ENCODE measurements at places on chromosomes 3 and 15.

GRCh38 chr3:35528728-35529127, 110.6 kb upstream of the ARPP21 start:
- no peak for DNase-seq

- DNase-seq, result no peak
Measured at GRCh38 chr3:120198305-120198878, 86.6 kb downstream of the GPR156 start.

- DNase-seq, result peak; percentile 12
Measured at GRCh38 chr3:38267662-38268061, 2.0 kb downstream of the SLC22A13 start.

DNA sequence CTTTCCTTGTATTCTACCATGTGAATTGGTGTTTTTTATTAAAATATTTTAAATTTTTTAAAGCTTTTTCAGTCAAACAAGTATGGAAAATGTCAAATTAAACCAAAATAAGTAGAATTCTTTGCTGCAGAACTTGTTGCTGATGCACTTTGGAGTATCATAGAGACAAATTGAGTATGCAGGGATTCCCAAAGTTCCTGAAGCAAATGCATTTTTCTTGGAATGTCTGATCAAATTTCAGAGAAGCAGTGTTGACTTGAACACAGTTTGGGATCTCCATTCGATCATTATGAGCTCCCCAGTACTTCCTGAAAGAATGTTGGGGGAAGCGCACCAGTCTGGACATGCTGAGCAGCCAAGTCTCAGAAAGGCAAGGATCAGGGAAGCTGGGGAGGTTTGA, 517.8 kb upstream of the CFAP20DC start:
- no peak for DNase-seq

DNA sequence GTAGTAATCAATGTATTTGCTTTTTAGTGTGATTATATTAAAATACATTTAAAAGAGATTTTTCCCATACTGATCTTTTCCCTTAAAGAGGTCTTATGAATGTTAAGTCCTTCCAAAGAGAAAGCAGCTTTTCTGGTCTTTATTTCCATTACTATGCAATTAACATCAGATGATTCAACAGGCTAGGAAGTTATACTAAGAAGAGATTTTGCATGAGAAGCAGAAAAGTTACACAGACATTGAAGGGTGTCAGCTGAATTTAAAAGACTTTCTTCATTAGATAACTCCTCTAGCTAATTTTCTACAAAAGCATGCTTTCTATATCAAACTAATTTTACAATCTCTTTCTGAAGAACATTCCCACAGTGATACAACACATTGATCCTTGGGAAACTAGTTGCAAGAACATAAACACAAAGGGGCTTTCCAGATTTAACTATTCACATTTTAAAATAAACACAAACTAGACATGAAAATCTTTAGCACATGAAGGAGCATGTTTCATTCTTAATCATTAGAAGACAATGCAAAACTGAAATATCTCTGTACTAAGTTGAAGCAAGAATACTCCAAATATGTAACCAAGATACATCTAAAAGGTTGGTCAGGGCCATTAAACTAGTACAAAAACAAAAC, 965.8 kb downstream of the ROBO1 start:
- no peak for DNase-seq

DNA sequence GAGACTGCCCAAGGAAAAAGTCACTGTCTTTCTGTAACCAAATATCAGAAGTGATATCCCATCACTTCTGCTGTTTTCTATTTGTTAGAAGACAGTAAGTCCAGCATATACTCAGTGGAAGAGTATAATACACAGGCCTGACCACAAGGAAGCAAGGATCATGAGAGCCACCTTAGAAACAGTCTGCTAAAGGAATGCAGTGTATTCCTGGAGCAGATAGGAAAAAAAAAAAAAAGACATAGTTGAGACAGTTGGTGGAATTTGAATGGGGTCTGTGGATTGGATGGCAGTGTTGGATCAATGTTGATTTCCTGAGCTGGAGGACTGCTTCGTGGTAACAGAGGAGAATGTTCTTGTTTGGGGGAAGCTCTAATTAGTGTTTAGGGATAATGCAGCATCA, 26.5 kb upstream of the FBXL2 start:
- no peak for DNase-seq

DNA sequence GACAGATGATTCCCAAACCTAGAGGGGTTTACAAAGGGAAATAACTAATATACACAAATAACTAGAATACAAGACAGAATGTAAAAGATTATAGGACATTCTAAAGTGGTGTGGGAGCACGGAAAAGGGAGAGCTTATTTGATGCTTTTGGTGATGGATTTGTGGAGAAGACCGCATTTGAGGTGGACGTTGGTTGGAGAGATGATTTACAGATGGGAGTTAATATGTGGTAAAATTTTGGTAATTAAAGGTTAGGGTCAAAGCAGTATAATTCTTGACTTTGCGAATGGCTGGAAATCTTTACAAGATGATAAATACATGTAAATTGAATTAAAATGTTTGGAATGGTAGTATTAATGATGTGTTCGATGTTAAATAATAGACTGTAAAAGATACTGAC, 1.2 kb downstream of the KNL1 start:
- DNase-seq, result no peak

DNA sequence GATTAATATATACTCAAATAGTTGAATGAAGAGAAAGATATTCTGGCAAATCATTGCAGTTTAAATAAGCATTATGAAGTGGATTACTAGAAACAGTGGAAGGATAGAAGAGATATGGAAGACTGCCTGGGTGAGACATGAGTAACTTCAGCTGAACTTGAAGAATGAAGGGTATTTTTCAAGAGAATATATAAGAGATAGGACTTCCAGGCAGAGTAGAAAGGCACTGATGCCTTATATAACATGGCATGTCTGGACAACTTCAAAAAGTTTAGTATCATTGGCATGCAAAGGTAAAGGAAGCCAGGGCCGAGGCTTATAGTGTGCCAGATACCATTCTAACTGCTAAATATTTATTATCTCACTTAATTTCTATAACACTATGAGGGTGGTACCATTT, 126.5 kb upstream of the SLC7A14 start:
- DNase-seq, result no peak

GRCh38 chr3:72311425-72311824, 526.5 kb upstream of the PROK2 start:
- DNase-seq, result no peak

DNA sequence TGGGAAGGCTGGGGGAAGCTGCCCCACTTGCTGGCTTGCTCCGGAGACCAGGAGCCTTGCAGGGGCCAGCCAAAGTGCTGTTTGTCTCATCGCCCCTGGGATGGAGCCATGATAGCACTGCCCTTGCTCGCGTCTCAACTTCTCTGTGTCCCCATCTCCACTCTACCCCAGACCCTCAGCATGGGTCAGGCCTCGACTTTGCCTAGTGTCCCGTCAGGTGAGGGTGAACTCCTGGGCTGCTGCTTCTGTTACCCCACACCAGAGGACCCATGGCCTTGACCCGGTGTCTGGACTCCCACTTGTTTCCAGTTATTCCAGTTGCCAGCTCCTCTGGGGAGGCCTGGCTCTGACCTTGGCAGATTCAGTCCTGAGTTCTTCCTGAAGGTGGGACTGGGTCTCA, 36.5 kb upstream of the DUSP7 start:
- no peak for DNase-seq

DNA sequence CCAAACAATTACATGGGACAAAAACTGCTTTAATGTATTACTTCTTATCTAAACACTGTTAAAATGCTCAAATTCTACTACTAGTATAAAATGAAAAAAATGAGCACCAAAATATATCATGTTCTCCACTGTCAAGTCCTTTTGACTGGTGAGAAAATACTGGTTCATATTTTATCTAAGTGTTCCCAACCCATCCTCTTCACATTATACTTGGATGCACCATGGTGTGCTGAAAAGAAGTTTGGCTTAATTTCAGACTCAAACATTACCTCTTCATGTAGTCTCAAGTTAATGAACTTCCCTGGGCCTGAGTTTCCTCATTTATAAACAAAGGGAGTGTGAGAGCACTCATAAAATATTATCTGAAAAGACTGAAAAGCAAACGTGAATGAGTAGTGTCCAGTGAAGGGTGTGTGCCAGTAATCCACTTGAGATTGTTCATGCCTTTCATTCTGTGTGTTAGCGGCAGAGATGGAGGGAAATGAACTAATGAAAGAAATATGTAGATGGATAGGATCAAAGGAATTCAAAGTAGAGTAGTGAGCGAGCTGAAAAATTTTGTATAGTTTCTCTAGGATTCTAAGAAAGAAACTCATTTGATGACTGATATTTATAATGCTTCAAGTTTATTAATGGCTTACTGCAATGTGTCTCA, 263.2 kb downstream of the NLGN1 start:
- DNase-seq, result no peak

DNA sequence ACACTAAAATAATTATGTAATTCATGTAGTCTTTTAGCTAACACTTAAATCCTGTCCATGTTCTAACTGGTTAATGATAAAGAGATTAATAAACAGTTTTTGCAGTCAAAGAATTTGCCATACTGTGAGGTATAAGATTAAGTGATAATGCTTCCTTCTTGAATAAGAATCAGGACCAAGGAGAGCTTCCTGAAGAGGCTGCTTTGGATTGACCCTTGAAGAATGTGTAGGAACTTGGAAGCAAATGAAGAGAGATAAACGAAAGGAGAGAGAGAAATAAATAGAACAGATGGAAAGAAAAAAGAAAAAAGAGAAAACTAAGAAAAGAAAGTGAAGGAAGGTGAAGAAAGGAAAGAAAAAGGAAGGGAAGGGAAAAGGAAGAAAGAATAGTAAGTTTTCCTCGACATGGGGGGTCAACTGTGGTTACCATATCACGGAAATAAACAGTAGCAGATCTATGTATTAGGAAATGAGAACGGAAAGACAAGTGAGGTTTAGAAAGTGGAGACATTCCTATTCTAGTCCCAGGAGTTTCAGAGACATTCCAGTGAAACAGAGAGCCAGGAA, 539.8 kb downstream of the FGF12 start:
- no peak for DNase-seq

- peak; percentile 26 for DNase-seq
Measured at GRCh38 chr3:82496890-82497560, 735.6 kb upstream of the GBE1 start.

GRCh38 chr3:160226026-160226907, 1.0 kb downstream of the C3orf80 start:
- peak; percentile 36 for DNase-seq

DNA sequence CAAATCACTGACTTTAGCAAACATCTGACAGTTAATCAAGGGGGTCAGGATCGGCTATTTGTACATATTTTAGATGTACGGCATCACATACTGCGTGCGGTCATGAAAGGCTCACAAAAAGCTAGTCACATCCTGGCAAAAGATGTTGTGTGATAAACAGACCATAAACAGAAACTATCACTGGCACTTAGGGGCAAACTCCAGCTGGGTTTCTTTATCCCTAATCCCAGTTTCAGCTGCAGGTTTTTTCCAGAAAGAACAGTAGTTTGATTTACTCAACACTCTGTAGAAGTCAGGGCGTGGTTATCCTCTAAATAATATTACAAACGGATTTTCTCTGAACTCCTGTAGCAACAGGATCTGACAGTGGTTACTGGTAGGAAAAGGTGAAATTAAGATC, 112.4 kb upstream of the BHLHE40 start:
- no peak for DNase-seq

DNA sequence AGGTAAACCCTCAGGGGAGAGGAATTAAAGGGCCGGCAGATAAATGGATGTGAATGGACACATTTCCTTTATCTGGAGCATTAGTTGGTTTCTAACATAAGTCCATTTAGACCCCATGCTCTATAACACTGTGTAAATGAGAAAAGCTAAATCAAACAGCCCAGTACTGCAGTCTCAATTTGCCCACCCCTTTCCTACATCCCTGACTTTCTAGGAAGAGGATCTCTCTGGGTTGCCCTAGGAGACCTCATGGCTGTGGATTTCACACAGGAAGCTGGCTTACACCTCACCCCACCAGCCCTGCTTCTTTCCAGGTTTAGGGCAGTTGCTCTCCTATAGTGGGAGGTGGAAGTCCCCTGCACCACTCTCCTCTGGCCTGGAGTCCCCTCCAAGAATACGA, 126.2 kb downstream of the CLSTN2 start:
- DNase-seq, result no peak

- DNase-seq, result no peak
Measured at GRCh38 chr15:81157195-81157938, 23.3 kb downstream of the CFAP161 start.

GRCh38 chr3:188319569-188319968, 165.6 kb downstream of the LPP start:
- DNase-seq, result no peak

DNA sequence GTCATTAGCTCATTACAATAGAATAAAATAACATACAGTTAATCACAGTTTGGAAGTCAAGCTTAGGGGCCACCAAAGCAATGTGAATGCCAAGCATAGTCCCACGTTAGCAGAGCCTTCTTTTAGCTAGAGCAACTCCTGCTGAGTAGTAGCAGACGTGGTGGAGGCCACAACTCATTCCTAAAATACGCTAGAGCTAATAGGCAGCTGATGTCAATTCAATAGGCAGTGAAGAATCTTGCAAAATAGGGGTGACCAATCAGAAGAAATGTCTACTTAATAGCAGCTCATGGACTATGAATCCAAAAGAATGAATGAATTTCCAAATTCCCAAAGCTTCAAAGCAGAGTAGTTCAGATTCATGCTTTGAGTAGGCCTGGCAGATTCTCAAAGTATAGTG, 292.9 kb upstream of the RORA start:
- DNase-seq, result no peak

- no peak for DNase-seq
Measured at GRCh38 chr3:52978109-52978754, 67.6 kb downstream of the SFMBT1 start.

DNA sequence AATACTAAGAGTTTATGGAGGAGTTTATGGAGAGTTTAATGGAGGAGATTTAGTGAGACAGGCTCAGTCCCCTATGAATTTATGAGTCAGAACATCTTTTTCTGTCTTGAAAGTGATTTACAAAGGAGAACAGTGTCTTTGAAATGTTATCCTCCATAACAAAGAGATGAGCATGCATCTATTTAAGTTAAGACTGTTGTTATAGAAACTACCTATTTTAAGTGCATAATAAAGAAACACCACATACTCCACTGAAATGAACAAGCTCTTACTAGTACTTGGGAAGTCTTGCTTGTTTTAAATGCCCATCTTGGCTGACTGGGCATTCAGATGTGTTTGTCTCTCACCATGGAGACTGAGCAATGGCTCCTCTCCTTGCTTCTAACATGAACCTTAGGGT, 118.7 kb upstream of the ACP3 start:
- no peak for DNase-seq

DNA sequence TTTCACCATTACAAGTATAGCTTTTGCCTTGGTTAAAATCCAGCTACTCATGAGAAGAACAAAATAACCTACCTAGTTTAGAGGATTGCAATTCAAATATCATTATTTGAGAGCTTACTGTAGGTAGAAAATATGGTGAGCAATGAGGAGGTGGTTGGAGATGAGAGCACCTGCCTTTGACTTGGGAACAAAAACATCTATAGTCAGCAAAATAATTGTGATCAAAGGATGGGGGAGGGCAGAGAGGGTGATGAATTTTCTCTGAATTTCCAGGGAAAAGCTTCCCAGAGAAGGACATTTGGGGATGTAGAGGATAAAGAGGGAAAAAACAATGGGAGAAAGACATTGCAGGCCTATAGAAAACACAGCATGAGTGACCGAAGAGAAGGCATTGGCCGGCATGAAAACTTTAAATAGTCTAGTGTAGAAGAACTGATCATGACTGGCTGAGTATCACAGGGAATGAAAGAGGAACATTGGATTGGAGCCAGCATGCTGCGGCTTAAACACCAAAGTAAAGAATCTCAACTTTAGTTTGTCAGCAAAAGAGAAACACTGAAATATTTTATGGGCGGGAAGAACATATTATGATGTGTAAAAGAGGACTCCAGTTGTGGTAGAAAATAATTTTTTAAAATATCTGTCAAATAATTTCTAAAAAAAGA, 581.3 kb downstream of the UNC13C start:
- no peak for DNase-seq

- DNase-seq, result no peak
Measured at GRCh38 chr3:4880850-4881249, 98.4 kb upstream of the BHLHE40 start.
